Astrocyte of the spinal cord (primary cell): ENCODE measurements at places on chromosomes 4 and X.

- no peak for DNase-seq
These were observed 60.4 kb downstream of the PJA1 start for GRCh38 chrX:69104756-69105434.

DNA sequence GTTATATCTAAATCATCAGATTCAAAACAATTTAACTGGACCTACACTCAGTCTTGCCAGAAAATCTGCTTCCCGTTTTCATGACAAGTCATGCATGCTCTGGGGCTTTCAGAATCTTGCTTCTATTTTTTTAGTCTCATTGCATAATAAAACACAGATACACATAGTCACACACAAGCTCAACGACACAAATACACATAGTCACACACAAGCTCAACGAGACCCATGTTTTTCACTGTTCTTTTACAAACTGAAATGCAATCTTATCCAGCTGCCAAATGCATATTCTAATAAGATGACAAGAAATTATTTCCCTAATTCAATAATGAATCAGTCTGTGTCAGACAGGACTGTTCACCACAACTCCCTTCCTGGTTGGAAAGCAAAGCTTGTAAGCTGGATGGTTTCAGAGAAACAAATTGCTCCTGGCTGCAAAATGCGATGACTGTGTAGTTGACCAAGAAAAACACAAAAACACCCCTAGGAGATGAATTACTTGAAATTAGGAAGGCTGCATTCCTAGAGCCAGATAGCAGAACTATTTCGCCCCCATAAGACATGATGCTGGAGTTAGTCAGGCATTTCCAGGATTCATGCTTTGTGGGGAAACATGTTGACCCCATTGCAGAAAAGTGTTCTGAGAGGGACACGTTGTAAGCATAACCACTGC, 208.7 kb downstream of the CHIC2 start:
- peak; percentile 84 for DNase-seq

- DNase-seq: no peak
These were observed 171.4 kb downstream of the SH3KBP1 start for GRCh38 chrX:19715711-19716638.

GRCh38 chr4:83361416-83362103, 26.9 kb upstream of the HPSE start:
- no peak for DNase-seq

GRCh38 chr4:135316266-135316779, 1114.7 kb upstream of the PABPC4L start:
- DNase-seq: no peak
